Activated CD8-positive, alpha-beta memory T cell treated with anti-CD3 and anti-CD28 coated beads, Interleukin-2, amount 10 ng/mL, durations not matched to agents 7 days and 5 days (primary cell): ENCODE measurements at places on chromosomes 2 and 18. TPM values are rescaled to one million over a fixed set of nuclear protein-coding genes. Genes with fewer than 3 reads are reported as not detected.

Gene CYP27C1
- total RNA-seq: not detected

DNA sequence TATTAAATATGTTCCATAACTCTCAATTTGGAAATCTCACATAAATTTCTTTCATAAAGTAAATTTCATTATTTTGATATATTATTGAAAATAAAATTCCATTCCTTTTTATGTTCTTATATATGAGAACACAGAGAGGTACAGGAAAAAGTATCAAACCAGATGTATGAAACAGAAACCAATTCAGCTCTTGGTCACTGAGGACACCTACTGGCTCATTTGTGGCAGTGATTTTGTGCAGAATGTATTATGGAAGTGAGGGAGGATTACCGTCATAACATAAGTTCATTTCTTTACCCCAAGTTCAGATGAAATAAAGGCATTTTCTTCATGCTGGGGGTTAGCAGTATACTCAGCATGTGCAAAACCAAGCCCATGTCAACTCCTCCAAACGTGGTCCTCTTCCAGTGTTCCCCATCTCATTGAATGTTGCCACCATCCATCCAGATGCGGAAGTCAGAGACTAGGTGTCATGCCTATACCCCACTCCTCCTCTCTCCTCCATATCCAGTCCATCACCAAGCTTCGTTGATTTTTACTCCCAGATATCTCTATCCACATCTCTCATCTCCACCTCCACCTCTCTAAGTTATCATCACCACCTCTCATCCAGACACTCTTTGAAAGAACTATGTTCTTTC lies 41.7 kb upstream of the MALL start:
- peaks cover 6% of the 10 kb centered on the region for H3K4me1 ChIP-seq
- no peak overlapping the region for H3K27ac ChIP-seq
- peaks cover 6% of the 10 kb centered on the region for H3K27me3 ChIP-seq
- peak; percentile 46 for DNase-seq
- H3K36me3 ChIP-seq: peaks cover 3% of the 10 kb centered on the region

DNA sequence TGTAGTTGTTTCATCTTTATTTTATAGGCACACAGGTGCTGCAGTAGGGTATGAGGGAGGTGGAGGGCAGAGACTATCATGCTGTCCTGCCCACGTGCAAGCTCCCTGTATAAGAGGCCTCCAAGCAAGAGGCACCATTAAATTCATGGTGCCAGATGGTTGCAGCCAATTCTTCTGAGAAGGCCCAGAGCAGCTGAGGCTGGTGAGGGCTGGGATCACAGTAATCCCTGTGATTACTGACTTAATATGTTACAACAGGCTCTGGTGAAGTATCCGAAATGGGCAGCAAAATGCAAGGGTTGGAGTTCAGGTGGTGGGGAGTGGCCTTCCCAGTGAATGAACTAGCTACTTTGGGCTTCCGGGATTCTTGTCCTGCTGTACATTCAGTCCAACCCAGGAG lies 191.9 kb upstream of the SMAD2 start:
- no peak for DNase-seq
- H3K4me1 ChIP-seq: peaks cover 29% of the 10 kb centered on the region
- H3K27ac ChIP-seq: no peak overlapping the region

DNA sequence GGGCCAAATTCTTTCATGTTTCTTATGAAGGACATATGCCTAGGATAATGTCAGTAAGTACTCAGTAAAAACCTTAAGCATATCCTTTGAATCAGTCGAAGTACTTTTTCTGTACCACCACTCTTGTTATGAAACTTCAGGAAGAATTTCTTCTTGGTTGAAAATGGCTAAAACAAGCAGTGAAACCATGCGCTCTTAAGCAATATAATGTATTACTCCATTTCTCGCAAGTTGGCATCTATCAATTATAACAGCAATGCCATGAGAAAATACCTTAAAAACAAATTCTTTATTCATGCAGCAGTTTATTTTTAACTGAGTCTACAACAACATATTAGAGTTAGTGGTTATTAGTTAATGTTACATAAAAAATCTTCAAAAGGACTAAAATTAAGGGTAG lies 41.0 kb downstream of the SLC66A3 start:
- H3K4me1 ChIP-seq: no peaks in the 10 kb centered on the region
- H3K27ac ChIP-seq: no peak overlapping the region
- no peak for DNase-seq
- peaks cover 22% of the 10 kb centered on the region for H3K36me3 ChIP-seq
- H3K27me3 ChIP-seq: no peaks in the 10 kb centered on the region

- no peak overlapping the region for H3K4me3 ChIP-seq
- no peak for DNase-seq
- H3K27ac ChIP-seq: no peak overlapping the region
- no peaks in the 10 kb centered on the region for H3K36me3 ChIP-seq
These were observed 112.7 kb downstream of the BCL11A start for GRCh38 chr2:60440767-60441163.

Gene KCNS3
- total RNA-seq: not detected

Gene ASXL2
- total RNA-seq: 62.0 TPM

Gene CELF4
- total RNA-seq: not detected

DNA sequence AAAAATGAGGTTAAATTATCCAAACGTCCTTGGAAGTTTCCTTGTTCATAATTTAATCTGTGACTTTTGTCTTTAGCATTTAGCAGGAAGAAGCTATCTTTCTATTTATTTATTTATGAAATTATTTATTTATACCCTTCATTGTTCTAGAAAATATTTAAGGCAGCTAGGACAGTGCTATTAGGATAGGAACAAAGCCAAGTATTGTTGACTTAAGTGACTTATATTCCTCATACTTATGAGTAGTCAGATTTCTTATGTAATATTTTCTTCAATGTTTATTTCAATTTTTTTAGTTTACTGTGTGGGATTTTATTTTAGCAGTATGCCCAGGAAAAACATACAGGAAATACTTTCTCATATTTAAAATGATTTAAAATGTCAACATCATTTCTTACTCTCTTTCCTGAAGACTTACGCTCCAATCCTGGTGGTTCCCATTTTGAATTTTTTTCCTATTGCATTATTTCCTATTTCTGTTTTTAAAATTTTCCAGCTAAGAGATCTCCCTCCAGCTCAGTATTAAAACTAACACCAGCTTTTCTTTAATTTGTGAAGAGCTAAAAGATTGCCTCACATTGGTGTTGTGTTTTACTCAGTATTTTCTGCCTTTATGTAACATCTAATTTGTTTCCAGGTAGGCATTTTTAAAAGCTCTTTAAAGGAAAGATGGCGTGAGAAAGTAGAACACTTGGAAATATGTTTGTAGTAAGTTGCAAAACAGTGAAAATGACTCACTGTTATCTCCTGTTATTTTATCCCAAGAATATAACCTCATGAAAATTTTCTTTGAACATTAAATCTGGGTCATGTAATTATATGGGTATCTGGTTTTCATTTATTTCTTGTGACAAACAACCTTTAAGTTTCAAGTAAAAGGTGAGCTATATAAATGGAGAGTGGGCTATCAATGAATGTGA lies 32.2 kb downstream of the MAPRE2 start:
- H3K4me3 ChIP-seq: no peak overlapping the region
- peaks cover 17% of the 10 kb centered on the region for H3K36me3 ChIP-seq
- DNase-seq: no peak
- no peak overlapping the region for H3K27ac ChIP-seq
- no peaks in the 10 kb centered on the region for H3K27me3 ChIP-seq

Gene CYP1B1
- total RNA-seq: 4.2 TPM

- H3K36me3 ChIP-seq: peaks cover 12% of the 10 kb centered on the region
- no peaks in the 10 kb centered on the region for H3K4me1 ChIP-seq
- H3K27me3 ChIP-seq: no peaks in the 10 kb centered on the region
- H3K4me3 ChIP-seq: no peak overlapping the region
- no peak for DNase-seq
These were observed 126.2 kb downstream of the METTL8 start for GRCh38 chr2:171307560-171307959.

Gene MARCHF4
- not detected for total RNA-seq

DNA sequence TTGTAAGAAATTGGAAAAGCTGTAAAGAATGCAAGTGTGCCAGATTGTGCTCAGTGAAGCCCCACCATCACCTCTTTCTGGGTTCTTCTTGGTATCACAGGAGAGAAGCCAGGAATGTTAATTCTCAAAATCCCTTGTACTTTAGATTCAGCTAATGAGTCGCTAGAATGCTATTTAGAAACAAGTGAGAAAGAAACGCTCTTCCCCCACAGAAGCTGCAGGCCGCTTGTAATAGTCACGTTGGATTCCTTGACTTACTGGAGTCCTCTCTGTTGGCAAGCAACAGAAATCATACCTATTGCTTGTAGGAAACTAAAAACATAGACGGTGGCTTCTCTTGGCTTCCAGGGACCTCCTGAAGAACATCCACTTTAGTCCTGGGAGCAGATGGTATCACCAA lies 375.6 kb upstream of the LRATD1 start:
- H3K27me3 ChIP-seq: no peaks in the 10 kb centered on the region
- no peak for DNase-seq

DNA sequence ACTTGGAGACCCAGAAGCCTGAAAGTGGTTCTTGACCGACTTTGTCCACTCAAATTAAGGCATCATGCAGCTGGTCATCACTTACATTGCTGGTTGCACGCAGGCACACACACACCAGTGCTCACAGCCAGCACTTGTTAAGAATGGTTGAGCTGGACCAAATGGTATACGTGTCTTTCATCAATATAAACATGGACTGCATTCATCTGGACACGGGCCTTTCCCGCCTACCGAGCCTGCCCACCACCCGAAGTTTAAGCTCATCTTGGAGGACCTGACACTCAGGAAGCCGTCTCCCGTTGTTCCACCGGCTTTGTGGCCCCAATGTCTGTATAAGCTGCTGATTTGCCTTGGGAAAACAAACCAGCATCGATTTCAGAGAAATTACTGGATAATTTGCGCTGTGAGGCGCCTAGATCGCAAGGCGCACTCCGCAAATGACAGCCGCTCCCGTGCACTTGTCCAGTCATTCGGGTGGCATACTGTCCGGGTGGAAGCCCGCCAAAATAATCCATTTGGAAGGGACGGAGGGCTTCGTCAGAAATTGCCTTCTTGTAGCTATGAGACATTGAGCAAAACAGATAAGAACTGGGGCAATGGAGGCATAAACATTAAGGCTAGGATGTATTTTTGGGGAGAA lies 40.1 kb upstream of the AKAIN1 start:
- peaks cover 5% of the 10 kb centered on the region for H3K27me3 ChIP-seq
- DNase-seq: peak; percentile 40
- peak overlapping the region; percentile 90 for H3K4me3 ChIP-seq
- H3K4me1 ChIP-seq: peaks cover 38% of the 10 kb centered on the region
- H3K27ac ChIP-seq: peak overlapping the region; percentile 96

DNA sequence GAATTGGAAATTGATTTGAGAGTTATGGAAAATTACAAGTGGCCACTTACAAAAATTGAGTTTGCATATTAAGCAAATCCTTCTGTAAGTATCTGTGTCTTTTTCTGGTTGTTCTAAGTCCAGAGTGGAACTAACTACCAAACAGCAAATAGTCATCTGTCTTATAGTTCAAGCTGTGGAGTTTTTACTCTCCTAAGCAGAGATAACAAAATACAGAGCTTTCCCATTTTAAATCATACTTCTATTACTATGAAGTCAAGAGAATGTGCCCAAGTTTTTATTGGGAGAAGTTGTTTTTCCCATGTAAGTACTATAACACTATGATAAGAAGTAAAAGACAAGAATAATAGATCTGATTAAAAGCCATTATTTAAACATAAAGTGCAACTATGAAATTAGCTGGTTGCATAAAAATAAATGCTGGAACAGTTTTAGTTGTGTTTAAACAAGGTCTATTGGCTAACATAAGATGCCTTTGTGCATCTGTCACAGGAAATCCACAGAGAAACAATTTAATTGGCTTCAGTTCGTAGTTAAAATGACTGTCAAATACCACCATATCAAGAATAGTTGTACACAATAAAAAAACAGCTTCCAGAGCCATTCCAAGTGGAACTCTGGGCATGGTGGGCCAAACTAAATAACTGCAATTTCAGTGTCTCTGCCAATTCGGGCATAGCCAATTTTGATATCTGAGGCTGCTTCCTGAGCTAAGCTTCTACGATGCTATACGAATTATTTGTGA lies 1467.4 kb upstream of the NXPH2 start:
- no peaks in the 10 kb centered on the region for H3K36me3 ChIP-seq
- no peak overlapping the region for H3K27ac ChIP-seq
- no peaks in the 10 kb centered on the region for H3K27me3 ChIP-seq
- H3K4me3 ChIP-seq: no peak overlapping the region
- H3K4me1 ChIP-seq: no peaks in the 10 kb centered on the region

- H3K27me3 ChIP-seq: no peaks in the 10 kb centered on the region
- H3K4me3 ChIP-seq: no peak overlapping the region
- no peak overlapping the region for H3K27ac ChIP-seq
- no peak for DNase-seq
These were observed 183.1 kb downstream of the PID1 start for GRCh38 chr2:229087843-229088516.

- H3K36me3 ChIP-seq: peaks cover 66% of the 10 kb centered on the region
- peak overlapping the region; percentile 82 for H3K27ac ChIP-seq
- H3K4me1 ChIP-seq: peaks cover 53% of the 10 kb centered on the region
- no peak for DNase-seq
These were observed 23.7 kb downstream of the RNF125 start for GRCh38 chr18:32042337-32042736.

- H3K27ac ChIP-seq: no peak overlapping the region
- peak; percentile 15 for DNase-seq
- H3K36me3 ChIP-seq: no peaks in the 10 kb centered on the region
- H3K27me3 ChIP-seq: peaks cover 10% of the 10 kb centered on the region
- H3K4me1 ChIP-seq: no peaks in the 10 kb centered on the region
These were observed 57.3 kb downstream of the THNSL2 start for GRCh38 chr2:88227446-88227845.
